ENCODE measurements at places on chromosomes 7 and 10.
A peak's percentile ranks its signal among the peaks of the same experiment; 100 is the strongest.

GRCh38 chr10:5945190-5945509 lies 32.2 kb downstream of the IL15RA start:
- DNase-seq = peak; percentile 42

DNA sequence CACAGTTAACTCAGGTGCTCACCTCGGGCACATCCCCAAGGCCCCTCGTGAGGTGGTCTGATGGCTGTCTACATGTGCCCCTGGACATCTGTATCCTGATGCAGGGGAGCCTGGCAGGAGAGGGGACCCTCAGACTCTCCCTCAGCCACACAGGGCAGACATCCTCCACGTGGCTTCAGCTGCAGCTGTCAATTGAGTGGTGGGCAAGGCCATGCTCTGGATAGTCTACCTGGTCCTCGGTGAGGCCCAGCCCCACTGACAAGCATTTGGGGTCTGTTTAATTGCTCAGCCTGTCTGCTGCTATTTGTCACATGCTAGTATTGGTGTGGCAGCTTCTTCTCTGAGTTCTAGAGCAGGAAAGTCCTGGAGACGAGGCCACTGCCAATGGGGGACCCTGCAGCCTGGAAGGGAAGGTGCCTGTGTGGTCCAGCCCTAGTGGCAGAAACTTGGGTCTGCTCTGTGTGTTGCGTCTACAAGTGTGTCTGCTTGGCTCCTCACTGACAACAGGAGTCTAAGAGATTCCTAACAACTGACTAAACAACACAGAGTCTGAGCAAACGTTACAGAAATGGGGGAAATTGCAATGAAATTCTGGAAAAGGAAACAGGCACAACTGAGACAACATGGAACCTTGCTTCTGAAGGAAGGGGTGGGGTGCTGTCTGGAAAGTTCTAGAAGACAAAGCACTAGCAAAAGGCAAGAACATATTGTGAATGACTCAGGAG lies 59.3 kb upstream of the IGFBP3 start:
- DNase-seq = no peak

DNA sequence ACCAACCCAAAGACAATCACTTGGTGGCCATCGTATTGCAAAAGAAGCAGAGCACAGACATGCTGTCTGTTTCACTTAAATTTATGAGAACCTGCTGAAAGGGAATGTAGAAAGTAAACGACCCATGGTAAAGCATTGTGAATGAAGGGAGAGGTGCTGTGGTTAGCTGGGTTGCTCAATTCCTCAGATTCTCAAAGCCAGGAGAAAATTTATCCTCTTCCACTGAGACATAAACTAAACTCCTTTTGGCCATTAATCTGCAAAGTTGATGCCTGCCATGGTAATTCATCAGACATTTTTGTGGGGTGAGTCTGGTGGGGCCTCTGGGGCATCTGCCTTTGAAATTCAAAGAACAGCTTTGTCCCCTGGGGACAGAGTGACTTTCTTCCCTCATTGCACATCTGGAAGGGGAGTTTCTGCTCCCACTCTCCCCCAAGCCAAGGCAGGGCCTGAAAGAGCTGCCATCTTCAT lies 951.0 kb downstream of the LRMDA start:
- no peak for DNase-seq

DNA sequence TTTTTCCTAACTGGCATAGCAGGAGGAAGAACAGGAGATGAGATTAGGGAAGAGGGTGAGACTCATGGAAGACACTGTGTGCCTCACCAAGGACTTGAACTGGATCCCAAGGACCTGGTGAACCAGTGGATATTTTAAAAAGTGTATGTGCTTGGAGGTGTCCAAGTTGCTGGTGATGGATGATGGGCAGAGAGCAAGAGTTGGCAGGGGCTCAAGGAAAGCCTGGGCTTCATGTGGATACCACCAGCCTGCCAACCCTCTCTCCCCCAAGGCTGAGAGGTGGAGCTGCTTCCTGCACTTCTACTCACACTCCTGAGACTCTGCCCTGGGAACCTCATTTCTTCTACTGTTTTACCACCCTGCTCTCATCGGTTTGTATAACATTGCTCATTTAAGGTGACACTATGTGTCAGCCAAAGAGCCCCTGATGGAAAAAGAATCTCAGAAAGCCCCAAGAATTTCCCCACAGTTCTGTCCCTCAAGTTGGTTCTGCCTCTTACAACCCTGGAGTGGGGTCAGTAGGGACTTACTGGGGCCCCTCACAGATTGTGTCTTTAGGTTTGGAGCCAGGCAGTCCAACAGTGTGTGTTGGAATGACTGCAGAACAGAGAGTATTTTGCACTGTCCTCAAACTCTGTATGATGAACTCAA lies 56.2 kb upstream of the PDCD4 start:
- no peak for DNase-seq

DNA sequence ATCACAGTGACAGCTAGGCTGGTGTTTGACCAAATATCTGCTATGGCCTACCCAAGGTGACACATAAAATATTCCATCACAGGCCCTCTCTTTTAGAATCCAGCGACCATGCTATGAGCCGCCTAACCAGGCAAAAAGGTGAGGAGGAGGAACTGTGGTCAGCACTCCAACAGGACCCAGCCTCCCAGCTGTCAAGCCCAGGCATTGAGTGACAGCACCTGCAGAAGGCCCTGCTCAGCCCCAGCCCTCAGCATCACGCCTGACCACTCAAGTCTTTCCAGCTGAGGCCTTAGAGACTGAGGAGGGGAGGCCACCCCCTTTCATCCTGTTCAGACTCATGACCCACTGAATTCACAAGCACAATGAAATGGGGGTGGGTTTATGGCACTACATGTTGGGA lies 43.0 kb downstream of the CXCL12 start:
- DNase-seq = no peak

GRCh38 chr7:107528461-107528860 lies 35.3 kb downstream of the COG5 start:
- DNase-seq = no peak

- no peak for DNase-seq
Observed at GRCh38 chr7:107138696-107139420, 29.9 kb upstream of the HBP1 start.

Measured in femur (tissue), 1 donor.